ENCODE measurements at places on chromosomes 16 and 17.

DNA sequence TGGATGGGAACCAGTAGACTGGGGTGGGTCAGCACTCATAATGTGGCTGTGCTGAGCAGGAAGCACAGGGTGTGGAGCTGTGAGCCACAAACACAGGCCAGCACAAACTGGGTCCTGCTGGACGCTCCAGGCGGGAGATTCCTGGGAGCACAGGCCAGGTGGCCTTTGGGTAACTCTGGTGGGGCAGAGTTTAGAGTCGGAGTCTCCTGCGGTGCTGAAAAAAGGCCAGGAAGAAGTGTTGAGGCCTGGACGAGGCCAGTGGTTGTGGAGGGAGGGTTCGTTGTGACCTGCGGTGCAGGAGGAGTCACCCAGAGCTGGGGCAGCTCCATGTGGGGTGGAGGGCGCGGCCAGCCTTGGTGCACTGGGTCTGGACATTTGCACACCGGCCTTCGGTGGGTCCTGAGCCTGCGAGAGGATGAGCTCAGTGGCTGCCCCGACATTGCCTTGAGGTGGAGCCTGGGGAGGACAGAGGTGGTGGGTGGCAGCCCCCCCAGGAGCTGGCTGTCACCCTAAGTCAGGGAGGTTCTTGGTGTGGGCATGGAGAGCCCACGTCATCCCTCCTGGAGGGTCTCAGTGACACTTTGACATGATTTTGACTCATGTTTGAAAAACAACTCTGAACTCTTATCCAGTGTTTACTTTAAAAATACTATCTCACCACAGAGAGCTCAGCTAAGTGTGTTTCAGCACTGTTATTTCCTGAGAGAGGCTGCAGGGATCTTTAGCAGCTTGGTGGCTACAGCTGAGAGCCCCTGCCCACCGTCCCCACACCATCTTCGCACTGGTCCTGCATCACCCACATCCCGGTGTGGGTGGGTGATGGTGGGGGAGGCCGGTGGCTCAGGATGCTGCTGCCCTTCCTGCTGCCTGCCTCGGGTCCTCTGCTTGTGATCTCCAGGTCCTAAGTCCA is 98.7 kb downstream of the NPIPB11 start:
- no peak for DNase-seq

GRCh38 chr16:89241187-89242007 is 23.9 kb downstream of the ZNF778 start:
- peak; percentile 78 for DNase-seq

DNA sequence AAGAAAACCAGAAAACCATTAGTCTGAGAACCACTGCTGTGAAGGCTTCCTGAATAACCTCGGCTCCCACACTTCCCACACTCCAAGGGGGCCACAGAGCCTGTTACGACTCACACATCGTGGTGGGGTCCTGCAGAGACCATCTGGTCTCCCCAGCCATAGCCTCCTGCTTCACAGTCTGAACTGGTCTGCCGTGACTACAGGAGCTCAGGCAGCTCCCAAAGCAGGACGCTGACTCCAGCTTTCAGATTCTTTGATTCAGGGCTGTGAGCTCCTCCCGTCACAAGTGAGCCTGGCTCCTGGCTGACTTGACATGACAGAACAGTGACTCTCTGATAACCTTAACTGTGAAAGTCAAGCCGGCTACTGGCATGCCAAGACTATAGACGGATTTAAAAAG is 37.8 kb downstream of the CYB5D2 start:
- no peak for DNase-seq

- no peak for DNase-seq
Measured at GRCh38 chr17:56838687-56839086, 4.7 kb downstream of the DGKE start.

DNA sequence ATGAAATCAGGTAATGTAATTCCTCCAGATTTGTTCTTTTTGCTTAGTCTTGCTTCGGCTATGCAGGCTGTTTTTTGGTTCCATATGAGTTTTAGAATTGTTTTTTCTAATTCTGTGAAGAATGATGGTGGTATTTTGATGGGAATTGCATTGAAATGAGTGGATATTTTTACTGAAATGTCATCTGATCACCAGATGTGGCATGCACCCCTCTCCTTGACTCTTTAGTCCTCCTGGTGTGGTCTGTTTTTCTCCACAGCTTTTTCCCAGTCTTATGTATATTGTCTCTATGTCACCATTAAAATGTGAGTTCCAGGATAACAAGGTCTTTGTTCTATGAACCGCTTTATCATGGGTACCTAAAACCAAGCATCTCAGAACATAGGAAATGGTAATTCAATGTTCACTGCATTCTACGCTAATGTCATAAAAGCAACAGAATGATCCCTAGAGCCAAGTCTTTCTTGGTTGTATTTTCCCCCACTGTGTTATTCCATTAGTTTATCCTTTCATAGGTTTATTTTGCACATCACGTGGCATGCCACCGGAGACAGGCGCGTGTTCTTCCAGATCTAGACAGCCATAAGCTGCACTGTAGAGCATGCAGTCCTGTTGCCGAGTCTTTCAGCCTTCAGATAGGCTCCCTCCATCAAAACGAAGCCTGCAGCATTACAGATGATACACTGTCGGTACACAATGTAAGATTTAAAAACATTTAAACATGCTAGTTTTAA is 172.5 kb downstream of the RPTOR start:
- no peak for DNase-seq

DNA sequence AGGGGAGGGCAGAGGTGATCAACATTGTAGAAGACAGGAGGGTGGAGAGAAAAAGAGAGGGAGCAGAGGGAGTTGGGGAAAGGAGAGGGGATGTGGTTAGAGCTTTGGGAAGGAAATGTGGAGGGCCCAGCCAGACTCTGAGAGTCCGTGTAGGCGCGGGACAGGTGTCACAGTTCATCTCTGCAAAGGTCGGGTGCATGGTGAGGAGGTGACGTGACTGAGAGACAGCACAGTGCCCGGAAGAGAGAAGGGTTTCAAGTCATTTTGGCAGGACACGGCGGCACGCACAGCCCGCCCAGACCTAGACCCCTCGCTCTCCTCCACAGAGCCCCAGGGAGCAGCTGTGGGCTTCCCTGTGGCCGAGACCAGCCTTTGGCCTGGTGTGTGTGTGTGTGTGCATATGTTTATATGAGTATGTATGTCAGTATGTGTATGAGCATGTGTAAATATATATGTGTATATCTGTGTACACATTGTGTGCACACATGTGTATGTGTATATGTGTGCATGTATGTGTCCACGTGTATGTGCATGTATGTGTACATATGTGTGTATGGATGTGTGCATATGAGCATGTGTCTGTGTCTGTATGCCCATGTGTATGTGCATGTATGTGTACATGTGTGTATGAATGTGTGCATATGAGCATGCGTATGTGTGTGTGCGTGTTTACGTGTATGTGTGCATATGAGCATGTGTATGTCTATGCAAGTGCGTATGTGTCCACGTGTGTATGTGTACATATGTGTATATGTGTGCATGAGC is 104.6 kb downstream of the SEC14L1 start:
- DNase-seq: no peak

GRCh38 chr16:57689762-57690558 is 4.6 kb upstream of the DRC7 start:
- no peak for DNase-seq

- DNase-seq: no peak
Measured at GRCh38 chr16:2157480-2158261, 2.1 kb downstream of the TRAF7 start.

GRCh38 chr16:85650844-85651628 is 37.7 kb downstream of the GINS2 start:
- DNase-seq: no peak

- DNase-seq: no peak
Measured at GRCh38 chr17:50816771-50817751, 18.3 kb upstream of the WFIKKN2 start.

GRCh38 chr17:27906226-27906580 is 13.0 kb upstream of the LYRM9 start:
- DNase-seq: no peak

- no peak for DNase-seq
Measured at GRCh38 chr16:68848786-68849185, 5.5 kb downstream of the TANGO6 start.

DNA sequence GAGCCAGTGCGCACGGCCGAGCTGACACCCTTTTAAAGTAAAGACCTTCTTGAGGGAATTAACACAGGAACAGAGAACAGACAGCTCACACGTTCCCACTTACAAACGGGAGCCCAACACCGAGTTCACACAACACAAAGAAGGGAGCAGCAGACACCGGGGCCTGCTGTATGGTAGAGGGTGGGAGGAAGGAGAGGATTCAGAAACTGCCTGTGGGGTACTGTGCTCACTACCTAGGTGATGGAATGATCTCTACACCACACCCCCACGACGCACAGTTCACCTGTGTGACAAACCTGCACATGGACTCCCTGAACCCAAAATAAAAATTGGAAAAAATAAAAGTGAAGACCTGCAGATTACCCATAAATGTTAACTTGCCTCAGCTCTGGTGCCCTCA is 32.5 kb downstream of the TMC6 start:
- no peak for DNase-seq

DNA sequence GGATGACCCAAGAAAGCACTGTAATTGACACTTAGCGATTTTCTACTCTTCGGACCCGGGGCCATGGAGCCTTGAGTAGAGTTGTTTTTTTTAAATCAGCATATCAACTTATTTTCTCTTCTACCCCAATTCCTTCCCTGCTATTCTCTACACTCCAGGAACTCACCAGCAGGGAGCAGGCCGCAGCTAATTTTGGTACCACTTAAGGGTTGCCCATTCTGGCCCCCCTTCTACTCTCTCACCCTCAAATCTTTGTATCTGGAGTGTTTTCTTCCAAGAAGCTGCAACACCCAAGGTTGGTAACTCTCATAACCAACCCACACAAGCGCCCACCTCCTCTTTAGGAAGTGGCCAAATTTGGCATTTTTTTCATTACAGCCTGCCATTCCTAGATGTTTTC is 5.5 kb upstream of the ERAL1 start:
- peak; percentile 30 for DNase-seq

- DNase-seq: peak; percentile 49
Measured at GRCh38 chr17:57833179-57833939, 16.5 kb downstream of the MRPS23 start.

GRCh38 chr17:41617698-41618097 is 5.1 kb upstream of the KRT16 start:
- no peak for DNase-seq

Measured in T47D (cell line).